Glomerular endothelial cell (primary cell): ENCODE measurements at places on chromosomes 7 and 10. TPM values are rescaled to one million over a fixed set of nuclear protein-coding genes. Genes with fewer than 3 reads are reported as not detected.

DNA sequence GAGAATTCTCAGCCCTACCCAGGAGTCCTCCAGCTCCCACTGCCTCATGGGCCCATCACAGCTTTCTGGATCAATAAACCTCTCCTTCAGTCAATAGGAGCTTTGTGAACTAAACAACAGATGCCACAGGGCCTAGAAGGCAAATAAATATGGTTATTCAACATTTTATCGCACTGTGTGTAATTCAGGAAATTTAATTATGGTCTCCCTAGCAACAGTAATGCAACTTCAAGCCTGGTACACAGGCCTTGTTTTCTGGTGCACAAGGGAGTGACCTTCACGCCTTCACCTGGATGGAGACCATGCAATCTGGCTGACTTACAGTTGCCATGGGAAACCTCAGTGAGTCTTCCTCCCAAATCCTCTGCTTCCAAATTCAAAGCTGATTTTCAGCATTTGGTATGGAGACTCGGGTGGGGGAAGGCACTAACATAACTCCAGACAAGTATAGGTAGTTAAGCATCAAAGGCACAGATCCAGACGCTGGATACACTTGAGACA is 441.0 kb upstream of the NPVF start:
- no peak for DNase-seq

DNA sequence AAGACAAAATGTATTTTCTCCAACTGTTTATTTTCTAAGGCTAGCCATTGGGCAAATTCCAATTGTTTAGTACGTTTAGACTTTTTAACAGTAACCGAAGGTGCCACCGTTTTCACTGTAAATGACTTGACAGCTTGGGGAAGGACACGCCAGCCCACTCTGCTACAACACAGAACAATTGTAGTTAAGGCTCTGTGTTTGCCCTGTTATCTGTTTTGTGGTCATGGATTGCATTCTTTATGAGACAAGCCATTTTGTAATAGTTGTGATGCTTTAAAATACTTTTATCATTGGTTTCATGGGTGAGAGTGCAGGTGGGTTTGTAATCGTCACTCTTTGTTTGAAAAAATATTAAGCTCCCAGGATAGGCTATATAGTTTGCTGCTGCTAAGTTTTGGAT is 6.6 kb upstream of the PITRM1 start:
- DNase-seq: no peak

The PDZD8 gene
- 15.0 and 23.2 TPM in 2 replicates for total RNA-seq

The FAM25G gene
- not detected in 2 replicates for total RNA-seq

DNA sequence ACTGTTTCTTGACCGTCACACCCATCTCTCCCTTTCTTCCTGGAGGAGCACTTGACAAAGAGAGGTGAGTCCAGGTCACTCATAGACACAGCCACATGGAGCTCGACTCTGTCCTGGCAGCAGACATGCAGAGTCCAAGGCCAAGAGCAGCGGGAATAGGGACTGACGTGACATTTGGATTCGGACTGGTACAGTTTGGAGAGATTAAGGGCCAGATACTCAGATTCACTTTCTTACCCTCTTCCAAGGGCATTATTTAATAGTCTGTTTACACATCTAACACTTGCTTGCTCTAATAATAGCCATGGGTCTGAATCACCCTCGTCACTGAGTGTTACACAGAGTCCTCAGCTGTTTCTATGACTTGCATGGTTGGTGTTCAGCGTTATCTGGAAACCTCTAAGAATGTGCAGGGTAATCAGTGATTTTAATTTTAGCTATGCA is 39.2 kb upstream of the OTUD1 start:
- DNase-seq: no peak

DNA sequence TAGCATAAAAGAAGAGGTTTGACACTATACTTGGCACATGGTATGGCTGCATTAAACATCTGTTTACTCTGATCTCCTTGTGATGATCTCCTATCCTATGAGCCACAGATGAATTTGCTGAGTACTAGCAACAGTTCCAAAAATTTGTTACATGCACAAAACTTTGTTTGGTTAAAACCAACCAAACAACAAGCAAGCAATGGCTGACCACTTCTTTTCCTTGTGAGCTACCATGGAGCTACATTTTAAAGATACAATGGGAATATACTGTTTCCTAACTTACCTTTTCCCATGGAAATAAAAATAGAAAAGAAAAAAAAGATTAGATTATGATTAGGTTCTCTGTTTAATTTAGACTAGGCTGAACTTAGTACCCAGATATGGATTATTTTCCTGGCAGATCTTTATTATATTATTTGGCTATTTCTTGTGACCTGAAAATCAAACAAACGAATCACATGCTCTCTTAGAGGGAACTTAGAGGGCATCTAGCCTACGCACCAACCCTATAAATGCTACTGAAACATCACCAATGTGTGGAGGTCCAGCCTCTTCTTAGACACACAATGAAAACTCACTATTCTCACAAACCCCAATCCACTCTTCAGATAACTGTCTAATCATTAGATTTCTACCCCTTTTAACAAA is 80.1 kb upstream of the FAM133B start:
- DNase-seq: no peak

The CRYGN gene
- total RNA-seq: not detected in 2 replicates
